Femur (tissue), 1 donor: ENCODE measurements at places on chromosomes 5 and 9.

DNA sequence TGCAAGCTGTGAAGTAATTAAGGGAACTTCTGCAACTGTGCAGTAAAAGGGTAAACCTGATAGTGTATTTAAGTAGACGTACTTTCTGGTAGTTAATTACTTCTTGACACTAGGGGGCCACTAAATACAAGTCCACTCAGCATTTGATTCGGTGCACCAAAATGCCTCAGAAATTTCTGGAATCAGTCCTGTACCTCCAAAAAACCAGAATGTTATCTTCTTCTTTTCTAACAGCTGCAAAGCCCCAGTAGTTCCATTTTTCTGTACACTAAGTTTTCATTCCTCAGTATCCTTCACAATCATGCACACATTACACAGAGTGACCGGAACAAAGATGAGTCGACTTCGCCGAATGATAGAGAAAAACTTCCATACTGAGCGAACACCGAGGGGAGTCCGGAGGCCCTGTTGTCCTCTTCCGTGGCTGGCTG lies 484 bp downstream of the GFM2 start:
- DNase-seq: no peak

DNA sequence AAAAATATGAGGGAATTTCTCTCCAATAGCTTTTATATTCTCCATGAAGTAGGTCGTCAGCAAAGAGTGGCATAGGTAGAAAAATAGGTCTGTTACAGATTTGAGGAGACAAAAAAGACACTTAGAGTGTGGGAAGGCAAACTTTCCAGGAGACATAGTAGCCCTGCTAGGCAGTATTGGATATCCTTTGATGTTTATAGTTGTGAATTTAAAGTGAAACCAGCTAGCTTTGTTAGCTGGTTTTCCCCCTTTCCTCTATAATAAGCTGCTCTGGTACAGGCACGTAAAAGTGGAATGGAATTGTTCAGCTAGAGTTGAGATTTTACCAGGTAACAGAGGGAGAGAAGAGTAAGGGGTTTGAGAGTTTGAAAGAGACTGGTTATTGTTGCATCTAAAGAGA lies 17.1 kb upstream of the APC start:
- DNase-seq: no peak

DNA sequence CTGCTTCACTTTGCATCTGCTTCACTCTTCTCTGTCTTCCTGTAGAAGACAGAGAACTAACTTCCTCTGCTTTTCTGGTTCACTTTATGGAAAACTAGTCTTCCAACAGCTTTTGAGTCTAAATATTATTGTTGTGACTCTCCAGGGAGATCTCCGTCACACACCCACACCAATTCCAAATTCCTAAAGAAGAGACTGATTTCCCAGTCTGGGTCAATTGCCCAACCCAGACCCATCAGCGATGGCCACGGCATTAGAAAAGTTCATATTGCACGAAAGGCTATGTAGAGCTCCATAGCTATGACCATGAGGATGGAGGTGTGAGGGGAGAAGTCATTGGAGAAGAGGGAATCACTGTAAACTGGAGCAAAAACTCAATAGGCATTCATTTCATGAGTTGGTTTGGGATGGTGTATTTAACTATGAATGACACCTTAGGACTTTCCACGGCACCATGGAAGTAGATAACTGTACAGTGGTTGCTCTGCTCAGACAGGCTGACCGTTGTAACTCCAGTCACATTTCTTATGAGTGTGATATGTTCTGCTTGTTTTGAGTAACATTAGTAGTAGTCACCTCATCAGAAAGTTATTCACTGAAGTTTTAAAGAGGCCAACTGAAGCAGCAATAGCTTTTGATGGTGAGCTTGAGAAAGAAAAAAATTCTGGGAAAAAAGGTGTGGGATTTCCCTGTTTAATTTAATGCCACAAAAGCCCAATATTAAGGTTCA lies 78.1 kb upstream of the MAMDC2 start:
- DNase-seq: no peak

GRCh38 chr9:132702254-132702653 lies 32.0 kb downstream of the GTF3C4 start:
- no peak for DNase-seq

GRCh38 chr9:27528886-27529315 lies 713 bp downstream of the MOB3B start:
- peak; percentile 69 for DNase-seq

- DNase-seq: no peak
Measured at GRCh38 chr5:168176251-168176650, 115.2 kb upstream of the WWC1 start.

GRCh38 chr5:33588654-33589372 lies 148.0 kb downstream of the TARS1 start:
- no peak for DNase-seq
